ENCODE measurements at places on chromosomes 16 and 17.

- no peak for DNase-seq
These were observed 39.1 kb downstream of the SPOP start for GRCh38 chr17:49638818-49639217.

- no peak for DNase-seq
These were observed 36.7 kb upstream of the HELZ start for GRCh38 chr17:67281743-67282142.

DNA sequence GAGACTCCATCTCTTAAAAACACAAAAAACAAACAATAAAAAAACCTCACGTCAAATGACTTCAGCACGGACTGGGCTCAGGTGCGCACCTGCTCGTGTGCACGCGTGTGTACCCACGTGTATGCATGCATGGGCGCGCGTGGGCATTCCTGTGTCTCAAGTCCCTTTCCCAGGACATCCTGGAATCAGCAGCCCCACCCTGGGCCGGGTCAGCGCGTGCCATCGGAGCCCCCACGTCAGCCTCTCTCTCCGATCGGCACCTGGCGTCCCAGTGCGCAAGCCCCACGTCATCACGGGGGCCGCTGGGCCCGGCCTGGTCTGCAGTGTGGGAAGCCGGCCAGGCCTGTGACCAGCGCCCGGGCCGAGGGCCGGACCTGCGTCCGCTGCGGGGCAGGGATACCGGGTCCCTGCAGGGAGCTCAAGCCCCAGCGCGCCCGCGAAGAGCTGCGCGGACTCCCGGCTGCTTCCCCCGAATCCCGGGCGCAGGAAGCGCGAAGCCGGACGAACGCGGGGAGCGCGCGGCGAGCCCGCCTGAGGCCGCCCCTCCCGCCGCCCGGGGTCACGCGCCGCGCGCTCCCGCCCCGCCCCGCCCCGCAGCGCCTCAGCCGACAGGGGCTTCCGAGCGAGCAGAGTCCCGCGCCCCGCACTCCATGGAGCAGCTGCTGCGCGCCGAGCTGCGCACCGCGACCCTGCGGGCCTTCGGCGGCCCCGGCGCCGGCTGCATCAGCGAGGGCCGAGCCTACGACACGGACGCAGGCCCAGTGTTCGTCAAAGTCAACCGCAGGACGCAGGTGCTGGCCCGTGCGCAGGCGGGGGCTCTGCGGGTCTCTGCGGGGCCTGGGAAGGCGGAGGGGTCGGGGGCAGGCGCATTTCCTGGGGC, at the start of gene FN3K:
Gene FN3K (plus strand): TSS at position 629 of the 880 bp plus-strand sequence. CDS start 22 bp downstream, at position 651.
- no peak for DNase-seq

DNA sequence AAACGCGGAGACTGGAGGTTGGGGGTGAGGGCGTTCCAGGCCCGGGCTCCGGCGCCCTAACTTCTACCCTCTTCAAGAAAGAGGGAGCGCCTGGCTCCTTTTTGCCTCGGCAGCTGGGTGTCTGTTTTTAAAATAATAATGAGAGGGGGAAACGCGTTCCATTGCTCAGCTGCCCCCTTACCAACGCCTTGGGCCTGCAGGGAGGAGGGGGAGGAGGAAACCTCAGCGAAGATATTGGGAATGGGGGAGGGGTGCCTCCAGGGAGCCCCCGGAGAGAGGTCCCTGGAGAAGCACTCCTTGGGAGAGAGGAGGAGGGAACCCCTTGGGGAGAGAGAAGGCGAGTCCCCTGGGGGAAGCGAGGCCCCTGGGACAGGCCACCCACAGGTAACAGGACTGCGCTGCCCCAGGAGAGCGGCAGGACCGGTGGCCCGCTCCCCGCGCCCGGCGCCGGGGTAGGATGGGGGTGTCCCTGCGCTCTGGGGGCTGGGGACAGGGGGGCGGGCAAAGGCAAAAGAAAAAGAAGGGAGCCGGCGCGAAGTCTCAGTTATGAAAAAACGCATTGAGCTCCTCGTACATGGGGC, 2.7 kb downstream of the NEUROD2 start:
- no peak for DNase-seq

GRCh38 chr17:75877752-75878173, 618 bp downstream of the TRIM47 start:
- peak; percentile 48 for DNase-seq

GRCh38 chr16:83899978-83900377, 1.1 kb downstream of the MLYCD start:
- no peak for DNase-seq

DNA sequence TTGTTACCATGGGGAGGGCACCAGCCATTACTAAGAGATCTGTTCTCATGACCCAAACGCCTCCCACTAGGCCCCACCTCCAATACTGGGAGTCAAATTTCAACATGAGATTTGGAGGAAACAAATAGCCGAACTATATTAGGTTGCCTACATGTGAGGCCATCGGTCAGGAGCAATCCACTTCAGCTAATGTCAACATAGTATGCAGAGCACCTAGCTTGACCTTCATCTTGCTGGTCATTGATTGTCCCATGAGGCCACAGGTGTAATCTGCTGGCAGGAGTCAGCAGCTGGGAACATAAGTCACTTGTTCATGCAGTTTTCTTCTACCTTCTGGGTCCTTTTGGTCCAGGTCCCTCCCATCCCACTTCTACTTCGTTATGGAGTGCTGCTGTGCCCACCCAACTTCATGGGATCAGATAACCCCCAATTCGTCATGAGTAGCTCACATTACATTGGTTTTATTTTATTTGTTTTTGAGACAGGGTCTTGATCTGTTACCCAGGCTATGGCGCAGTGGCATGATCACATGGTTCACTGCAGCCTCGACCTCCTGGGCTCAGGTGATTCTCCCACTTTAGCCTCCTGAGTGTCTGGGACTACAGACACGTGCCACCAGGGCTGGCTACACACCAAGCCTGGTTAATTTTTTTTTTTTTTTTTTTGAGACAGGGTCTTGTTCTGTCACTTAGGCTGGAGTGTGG, 5.9 kb upstream of the KPNA2 start:
- DNase-seq, result no peak

DNA sequence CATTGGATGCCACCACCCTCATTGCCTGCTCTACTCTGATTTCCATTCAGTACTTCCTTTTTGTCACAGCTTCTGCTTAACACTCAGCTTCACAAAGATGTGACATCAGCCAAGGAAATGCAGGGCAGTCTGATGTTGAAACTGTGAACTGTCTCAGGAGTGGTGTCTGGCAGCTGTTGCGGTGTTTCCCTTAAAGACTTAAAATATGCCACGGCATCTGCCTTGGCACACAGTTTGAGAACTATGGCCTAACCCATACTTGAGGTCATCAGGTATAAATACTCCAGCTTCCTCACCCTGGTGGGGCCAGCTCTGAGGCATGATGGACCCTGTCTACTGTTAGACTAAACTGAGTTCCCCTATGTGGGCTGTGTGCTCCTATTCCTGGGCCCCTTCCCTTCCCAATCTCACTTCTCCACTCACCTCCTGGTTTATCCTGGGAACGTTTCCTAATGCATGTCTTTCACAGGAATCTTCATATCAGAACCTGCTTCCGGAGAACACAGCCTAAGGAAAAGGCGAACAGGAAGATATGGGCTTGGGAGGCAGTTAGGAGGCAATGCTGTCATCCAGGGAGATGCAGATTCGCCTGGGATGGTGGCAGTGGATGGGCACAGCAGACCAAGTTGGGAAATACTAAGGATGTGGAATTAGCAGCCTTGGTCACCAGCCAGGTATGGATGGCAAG, 96.5 kb downstream of the WSCD1 start:
- DNase-seq, result no peak

GRCh38 chr17:77332981-77333685, 192.4 kb downstream of the SEC14L1 start:
- DNase-seq, result no peak

DNA sequence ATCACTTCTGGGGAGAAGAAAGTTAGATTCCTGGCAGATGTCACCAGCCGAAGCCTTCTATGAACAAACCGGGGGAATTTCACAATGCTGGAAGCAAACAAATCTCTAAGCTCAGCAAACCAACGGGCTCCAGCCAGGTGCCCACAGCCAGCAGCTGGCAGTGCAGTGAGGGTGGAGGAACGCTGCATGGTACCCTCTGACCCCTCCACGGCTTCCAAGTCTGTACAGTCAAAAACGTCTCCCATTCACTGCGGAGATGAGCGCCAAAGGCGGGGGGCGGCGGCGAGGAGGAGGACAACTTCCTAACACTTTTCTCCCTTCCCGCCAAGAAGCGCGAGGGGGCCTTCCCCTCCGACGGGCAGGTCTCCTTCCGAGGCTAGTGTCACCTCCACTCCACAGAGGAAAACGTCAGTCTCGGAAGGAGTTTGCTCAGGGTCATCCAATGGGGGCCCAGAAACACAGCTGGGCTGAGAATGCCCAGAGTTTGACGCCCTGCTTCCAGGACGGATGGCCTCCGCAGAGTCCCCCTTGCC, 924 bp downstream of the ZNF598 start:
- DNase-seq, result no peak

DNA sequence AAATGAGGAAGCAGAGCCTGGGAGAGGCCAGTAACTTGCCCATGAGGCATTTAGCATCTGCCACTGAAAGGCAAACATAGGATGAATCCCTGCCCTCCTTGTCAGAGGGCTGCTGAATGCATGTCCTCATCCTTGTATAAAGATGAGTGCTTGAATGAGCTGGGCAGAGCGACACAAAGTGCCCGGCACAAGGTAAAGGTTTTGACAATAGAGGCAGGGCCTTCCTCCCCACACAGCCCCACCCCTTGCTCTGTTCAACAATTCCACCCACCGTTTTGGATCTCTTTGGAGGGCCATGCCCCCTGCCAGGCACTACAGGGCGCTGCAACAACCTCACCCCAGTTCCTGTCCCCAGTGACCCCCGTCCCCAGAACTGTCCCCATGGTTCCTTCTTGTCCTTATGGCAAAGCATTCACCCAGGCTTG, 1.4 kb upstream of the KRT19 start:
- no peak for DNase-seq

DNA sequence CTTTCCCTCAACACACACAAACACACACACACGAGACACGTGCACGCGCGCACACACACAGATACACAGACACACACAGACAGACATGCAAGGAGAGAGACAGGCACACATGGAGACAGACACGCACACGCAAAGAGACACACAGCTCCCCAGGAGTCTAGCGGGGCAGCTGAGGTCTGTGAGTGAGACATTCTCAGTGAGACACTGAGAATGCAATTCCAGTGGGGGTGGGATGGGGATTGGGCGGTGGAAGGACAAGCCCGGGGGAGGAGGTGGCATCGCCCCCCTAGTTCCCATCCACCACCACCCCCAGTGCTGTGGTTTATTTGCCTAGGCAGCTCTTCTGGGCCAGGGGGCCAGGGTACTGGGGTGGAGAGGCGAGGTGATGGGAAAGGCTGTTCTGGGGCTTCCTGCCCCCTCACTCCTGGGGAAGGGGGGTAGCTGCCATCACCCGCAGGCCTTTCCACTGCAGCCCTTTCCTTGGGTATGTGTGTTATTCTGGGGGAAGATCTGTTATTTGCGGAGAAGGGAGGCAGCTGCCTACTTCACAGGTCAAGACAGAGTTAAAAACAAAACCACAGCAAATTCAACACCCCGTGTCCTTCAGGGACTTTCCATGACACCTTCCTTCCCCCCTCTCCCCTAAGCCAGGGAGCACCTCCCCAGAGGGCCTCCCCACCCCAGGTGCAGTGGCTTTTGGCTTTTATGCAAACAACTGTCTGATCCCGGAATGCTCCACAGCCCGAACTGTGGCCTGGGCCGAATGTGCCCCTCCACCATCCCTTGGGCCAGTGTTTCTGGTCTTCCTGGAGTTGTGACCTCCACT, 18.0 kb downstream of the GRB7 start:
- no peak for DNase-seq
